Stimulated activated CD8-positive, alpha-beta memory T cell treated with anti-CD3 and anti-CD28 coated beads, Interleukin-7, amount 100 ng/mL, for 24 hours (primary cell): ENCODE measurements at places on chromosomes 1 and 21.

DNA sequence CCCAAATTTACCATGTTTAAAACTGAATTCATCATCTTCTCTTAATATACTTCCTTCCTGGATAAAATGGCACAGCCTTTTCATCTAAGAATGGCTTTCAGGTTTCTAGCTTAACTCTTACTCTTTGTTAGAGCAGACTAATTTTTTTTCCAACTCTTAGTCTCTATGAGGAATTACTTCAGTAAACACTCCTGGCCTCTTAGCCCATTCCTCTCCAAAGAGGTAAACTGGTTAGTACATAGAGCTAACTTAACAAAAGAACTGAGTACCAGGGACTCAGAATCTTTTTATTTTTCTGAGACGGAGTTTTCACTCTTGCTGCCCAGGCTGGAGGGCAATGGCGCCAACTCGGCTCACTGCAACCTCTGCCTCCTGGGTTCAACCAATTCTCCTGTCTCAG, 21.1 kb downstream of the FOXJ3 start:
- DNase-seq = no peak

- no peak for DNase-seq
Observed at GRCh38 chr1:181113059-181113641, 24.6 kb downstream of the IER5 start.

GRCh38 chr1:221655766-221656305, 86.1 kb downstream of the DUSP10 start:
- DNase-seq = no peak

- no peak for DNase-seq
Observed at GRCh38 chr21:38286739-38287471, 30.1 kb downstream of the KCNJ15 start.

GRCh38 chr1:89262643-89263042, 10.0 kb downstream of the GBP5 start:
- no peak for DNase-seq
